ENCODE measurements at places on chromosomes 1 and 21.

DNA sequence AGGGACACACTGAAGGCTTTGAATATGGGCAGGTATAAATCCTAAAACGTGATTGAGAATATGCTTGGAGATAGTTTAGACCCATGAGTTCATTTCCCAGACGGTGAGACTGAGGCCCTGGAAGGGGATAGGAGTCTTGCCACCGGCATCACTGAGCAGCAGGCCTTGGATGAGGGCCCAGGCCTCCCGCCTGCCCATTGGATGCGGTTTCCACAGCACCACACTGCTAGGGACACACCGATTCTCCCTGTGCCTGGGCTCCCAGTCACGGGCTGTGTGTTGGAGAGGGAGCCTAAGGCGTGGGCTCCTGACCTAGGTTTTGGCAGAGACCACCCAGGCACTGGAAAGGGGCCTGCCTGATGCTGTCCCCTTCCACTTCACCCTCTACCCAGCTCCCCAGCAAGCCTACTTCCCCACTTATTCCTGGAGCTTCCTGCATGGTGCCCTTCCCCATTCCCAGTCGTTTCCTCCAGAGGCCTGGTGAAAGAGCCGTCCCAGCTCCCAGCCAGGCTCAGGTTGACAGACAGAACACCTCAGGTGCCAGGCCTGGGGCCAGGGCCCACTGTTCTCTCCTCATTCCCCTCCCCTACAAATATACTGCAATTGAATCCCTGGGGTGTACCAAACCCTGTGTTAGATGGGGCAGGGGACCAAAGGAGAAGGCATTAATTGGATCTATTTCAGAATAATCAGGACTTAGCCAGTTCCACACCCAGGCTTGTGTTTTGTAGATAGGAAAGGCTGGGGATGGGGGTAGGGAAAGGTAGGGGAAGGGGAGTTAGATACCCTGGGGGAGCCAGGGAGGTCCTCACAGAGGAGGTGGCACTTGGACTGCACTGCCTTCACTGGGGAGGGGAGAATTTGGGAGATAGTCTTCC, 3.4 kb downstream of the FOXO6 start:
- no peak for DNase-seq

DNA sequence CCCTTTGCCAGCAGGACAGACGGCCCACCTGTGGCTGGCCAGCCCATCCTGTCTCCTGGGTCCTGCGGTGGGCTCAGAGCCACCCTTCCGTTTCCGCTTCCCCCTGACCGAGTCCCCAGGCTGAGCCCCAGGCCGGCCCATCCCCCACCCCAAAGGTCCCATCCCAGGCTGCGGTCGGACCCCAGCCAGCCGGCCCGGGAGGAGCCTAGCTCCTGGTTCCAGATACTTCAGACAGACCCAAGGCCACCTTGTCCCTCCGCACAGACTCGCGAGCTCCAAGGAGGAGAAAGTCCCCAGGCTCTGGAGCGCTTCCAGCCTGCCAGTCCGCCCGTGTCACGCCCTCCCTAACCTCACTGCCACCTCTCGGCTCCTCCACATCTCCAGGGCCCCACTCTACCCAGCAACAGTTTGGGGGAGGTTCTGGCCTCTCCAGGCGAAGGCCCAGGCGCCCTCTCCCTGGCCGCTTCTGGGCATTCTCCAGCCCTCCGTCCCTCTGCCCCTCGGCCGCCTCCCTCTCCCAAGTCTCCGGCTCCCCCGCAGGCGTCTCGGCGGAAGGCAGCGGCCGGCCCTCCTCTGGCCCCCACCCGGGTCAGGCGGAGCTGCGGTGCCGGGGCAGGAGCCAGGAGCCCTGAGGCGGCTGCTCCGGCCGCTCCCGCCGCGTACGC, 835 bp downstream of the LRRN2 start:
- no peak for DNase-seq

DNA sequence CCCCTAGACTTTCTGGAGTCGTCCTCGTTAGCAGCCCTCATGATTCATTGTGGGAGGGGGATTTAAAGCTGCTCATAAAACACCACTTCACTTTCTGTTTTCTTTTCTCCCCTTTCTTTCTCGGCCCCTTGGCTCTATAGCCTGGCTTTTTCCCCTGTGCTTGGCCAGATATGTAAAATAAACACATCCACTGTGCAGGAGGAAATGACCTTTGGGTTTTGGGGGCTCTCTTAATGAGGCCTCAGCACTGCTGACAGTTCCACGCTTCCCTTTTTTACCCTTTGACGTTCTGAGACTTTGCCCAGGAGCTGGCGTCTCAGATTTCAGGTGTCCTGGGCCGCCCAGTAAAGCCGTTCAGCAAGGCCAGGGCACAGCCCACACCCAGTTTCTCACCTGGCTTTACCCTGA, 65.7 kb downstream of the RUNX3 start:
- no peak for DNase-seq

DNA sequence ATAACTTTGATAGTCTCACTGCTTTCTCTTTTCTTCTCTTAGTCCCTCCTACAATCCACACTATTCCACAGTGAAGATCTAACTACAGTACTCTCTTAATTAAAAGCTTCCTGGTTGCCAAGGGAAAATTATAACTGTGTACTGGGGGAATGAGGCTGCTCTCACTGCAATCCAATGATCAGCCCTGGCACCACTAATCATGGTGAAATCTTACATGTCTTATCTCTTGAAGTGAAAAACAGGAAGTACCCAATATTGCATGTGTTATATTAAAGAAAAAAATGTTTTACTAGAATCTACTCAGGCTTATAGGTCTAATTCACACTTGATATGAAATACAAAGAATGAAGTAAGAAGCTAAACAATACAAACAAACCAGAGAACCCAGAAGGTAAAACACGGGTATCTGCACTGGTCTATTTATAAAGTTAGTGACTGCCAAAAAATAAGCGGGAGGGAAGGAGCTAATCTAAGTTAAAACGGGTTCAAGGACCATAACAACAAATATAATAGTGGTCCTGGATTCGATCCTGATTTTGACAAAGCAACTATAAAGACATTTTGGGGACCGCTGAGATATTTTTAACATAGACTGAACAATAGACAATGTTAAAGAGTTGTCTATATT, 57.5 kb downstream of the RGS2 start:
- DNase-seq = no peak

DNA sequence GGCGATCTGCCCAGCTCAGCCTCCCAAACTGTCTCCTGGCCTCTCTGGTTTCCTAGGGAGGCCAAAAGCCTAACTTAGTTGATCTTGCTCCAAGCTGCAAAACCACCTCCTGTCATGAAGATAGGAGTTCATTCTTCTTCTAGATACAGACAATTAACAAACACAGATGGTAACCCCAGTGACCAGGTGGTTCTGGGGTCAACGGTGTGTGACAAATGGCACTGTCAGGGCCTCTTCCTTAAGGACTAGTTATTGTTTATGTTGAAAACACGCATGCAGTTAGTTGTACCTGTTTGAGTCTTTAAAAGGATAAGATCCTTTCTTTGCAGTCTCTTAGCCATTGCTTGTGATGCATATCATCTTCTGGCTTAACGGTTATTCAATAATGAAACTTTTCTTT, 4.6 kb upstream of the UMODL1 start:
- no peak for DNase-seq

DNA sequence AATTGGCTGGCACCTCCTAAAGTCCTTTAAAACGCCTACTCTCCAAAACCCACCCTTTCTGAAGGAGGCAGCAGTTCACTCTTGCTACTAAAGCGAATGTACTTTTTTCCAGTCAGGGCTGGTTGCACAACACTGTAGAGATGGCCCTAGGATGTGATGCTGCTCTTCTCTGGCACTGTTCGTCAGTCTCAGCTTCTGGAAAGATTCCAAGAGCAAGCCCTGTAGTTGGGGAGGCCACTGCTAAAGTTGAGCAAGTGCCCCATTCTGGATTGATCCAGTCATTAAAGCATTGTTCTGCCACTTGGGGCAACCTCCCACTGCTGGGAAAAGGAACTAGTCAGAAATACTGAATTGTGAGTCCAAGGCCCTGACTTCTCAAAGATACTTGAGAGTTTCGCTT, 28.5 kb upstream of the KCNQ4 start:
- DNase-seq = no peak

DNA sequence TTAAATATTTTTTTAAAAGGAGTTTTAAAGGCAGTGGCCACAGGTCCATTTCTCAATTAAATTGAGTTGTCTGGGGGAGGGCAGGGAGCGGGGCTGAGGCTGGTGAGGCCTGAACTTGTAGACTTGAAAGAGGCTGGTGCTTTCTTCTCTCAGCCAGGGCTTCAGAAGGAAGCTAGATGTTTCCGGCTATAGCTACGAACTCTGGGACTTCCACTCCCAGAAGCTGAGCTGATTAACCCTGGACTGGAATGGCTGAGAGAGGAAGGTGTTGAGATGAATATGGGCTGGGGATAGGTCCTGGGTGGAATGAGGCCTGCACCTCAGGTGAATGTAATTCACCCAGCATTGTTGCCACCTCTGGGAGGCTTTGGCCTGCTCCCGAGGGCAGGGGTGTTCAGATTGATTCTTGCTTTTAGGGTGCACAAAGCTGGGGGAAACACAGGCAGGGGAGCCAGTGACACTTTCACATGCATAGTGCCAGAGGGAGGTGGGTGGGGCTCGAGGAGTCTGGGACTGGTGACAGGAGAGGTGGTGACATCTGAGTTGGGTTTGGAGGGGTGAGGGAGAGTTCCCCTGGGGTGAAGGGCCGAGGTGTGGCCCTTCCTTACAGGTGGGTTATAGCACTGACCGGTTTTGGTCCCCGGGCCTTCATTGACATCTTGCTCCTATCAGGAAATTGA, 18.2 kb downstream of the LDLRAP1 start:
- no peak for DNase-seq

- no peak for DNase-seq
Measured at GRCh38 chr1:53826367-53826766, 11.7 kb downstream of the NDC1 start.

GRCh38 chr1:196405839-196406238, 202.4 kb downstream of the KCNT2 start:
- DNase-seq = no peak

GRCh38 chr21:34130716-34130985, 57.3 kb downstream of the MRPS6 start:
- no peak for DNase-seq

DNA sequence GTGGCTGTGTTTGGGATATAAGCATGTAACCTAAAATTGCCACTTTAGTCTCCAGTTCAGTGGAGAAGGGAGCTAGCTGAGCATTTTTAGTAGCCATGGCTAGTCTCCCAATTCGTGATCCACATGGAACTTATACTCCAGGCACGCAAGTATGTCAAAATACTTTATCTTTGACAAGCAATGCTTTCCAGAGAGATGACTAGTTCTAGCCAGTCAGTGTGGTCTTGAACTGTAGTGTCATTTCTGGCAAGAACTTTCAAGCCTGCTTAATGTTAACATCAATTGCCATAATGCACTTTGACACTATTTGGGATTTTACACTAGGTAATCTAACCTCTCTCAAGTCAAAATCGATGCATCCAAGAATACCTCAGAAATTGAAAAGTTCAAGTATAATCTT, 660.0 kb downstream of the PTPRC start:
- DNase-seq = no peak

- DNase-seq = no peak
Measured at GRCh38 chr1:107914119-107914765, 50.7 kb downstream of the VAV3 start.
